ENCODE measurements at places on chromosomes 1 and 21.

GRCh38 chr1:44994309-44994898 is 8.0 kb upstream of the EIF2B3 start:
- no peak for DNase-seq

GRCh38 chr1:67771749-67772148 is 61.5 kb downstream of the GNG12 start:
- no peak for DNase-seq

- no peak for DNase-seq
These were observed 104.7 kb upstream of the KIAA0040 start for GRCh38 chr1:175297291-175297690.

- DNase-seq, result no peak
These were observed 12.5 kb downstream of the ADORA1 start for GRCh38 chr1:203139976-203140475.

All from NCI-H1092 (cell line).